ENCODE measurements at places on chromosomes 5 and 9. TPM values are rescaled to one million over a fixed set of nuclear protein-coding genes. Genes with fewer than 3 reads are reported as not detected.

CDC20B gene
- not detected for total RNA-seq

GLRA1 gene
- total RNA-seq = not detected

DNA sequence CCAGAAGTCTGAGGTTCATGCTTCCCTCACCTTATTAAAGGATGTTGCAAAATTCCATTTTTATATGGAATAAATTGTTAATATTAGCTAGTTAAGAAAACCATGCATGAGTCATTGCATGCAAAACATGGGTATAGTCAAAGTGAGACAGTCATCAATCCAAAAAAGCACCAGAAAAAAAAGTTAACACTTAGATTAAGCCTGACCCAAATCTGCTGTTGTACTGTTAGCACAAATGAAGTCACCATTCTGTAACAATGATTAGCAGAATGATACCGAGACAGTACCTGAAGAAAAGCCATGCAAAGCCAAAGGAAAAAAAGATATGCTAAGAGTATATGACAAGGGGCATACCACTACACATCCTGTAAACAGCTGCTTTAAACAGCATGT, 49.5 kb downstream of the PKD2L2 start:
- DNase-seq = no peak

DNA sequence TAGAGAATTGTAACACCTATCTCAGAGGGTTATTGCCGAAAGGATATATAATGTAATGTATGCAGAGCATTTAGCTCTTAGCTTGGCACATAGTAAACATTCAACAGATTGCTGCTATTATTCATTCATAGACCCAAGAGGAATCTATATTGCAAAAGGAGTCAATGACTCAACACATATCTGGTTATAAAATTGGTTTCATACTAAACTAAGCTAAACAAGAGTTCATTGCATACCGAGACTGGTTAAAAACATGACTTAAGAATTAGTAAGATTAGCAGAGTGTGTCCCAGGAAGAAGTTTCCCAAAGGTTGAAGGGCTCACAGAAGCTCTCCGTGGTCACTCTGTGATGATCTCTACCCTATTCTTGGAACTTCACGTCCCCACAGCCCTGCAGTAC, 339.6 kb upstream of the CCNH start:
- no peak for DNase-seq

DNA sequence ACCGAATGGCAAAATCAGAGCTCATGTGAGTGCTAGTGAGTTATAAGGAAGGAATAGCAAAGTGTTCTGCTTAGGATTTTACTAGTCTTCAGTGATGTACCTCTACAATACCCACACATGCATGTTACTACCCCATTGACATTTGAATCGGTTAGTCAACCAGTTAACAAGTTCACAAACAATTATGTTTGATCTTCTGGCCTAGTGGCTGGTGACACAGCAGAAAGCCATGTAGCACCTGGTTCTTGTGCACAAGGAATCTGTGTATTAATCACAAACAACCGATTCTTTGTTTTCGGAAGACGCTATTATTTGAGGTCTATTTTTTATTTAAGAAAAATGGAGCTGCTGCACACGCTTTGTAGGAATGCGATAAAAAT, 41.9 kb downstream of the NTRK2 start:
- DNase-seq = no peak

- DNase-seq = no peak
These were observed 160.7 kb upstream of the PITX1 start for GRCh38 chr5:135194573-135195269.

- DNase-seq = no peak
These were observed 8.1 kb downstream of the SPDL1 start for GRCh38 chr5:169591636-169592035.

DNA sequence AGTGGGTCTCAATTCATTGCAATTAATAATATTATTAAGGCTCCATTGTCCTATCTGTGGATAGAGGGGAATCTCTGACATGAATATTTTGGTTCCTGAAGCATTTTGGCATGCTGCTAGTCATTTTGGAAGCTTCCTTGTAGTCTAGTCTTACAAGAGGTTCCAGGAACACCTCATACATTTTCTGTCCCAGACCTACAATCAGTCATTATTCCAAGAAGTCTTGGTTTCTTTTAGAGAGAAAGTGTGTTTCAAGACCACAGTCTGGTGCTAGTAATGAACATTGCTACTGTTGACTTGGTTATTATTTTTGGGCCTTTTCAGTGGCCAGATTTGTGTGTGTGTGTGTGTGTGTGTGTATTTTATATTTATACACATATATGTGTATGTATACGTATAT, 98.9 kb downstream of the ERCC6L2 start:
- no peak for DNase-seq

DNA sequence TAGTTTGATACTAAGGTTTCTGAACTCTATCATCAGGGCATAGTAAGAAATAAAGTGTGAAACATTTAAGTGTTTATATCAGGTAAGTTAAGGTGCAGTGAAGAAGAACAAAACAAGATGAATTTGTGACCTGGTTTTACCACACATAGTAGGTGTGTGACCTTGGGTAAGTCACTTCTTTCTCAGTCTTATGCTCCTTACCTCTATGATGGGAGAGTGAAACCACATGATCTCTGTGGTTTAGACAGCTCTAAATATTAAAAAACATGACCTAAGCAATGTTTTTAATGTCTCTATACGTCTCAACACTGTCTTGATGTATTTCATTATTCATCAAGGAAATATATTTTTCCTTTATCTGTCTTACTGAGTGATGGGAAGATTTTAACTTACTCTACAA, 629.6 kb upstream of the DMAC1 start:
- DNase-seq = no peak

GRCh38 chr5:27008604-27009539, 29.5 kb downstream of the CDH9 start:
- no peak for DNase-seq

DNA sequence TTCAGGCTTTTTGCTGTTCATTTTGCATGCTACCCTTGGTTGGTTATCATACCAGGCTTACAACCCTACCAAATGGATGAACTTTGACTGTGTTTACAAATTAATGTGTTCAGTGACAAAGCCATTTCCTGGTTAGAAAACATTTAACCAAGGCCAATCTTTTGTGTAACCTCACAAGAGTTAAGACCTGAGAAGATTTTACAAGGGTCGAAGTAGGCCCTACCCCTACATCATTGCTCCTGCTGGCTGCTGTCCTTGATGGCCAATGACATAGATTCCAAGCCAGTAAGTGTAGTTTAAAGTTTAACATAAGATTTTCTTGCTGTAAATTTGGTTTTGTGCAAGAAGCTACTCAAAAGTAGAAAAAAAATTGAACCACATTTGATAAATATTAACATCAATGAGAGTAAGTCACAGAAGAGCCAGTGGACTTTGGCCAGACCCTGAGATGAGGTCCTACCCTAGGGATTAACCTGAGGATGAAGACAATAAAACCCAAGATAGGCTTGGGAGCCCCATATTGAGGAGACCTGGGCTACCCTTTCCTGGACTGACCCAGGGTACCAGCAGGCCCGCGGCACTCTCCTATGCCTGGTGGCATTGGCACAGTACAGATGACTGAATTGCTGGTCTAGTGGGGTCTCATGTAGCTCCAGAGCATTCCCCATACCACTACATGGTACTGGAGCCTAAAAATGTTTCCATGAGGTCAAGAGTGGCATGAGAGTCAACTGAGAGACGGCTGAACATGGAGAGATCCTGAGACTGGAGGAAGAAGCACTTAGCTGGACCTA, 8.3 kb downstream of the C1QTNF3 start:
- DNase-seq = no peak

All from NCI-H460 (cell line).